ENCODE measurements at places on chromosomes 2 and 18.
A peak's percentile ranks its signal among the peaks of the same experiment; 100 is the strongest.

DNA sequence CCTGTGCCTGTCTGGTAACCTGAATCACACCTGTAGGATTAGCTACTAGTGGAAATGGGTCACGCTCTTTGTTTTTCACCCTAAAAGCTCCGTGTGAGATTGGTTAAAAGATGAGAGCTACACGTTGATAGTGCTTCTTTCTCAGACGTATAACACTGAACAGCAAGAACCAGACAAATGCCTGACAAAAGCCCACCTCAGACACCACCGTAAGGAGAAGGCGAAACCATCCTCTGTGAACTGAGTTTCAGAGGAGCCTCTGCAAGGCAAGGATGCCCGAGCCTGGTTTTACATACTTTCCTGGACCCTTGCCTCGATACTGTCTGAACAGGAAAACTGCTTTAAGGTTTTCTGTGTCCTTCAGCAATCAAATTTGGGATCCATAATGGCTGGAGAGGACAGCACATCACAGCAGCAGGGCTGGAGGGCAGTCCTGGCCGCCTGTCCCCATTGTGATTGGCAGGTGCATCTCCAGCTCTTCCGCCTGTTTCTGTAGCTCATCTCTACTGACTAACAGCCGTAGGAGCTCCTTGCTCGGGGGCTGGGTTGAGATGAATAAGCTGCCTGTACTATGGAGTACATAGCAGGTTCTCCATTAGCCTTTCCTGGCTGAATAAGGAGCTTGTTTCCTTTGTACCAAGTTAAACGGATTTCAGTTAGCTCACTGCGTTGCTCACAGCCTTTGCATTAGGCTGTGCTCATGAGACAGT is 155.5 kb downstream of the MYT1L start:
- no peak for DNase-seq

GRCh38 chr2:211867845-211868451 is 670.7 kb downstream of the ERBB4 start:
- no peak for DNase-seq

GRCh38 chr2:176484838-176485237 is 215.6 kb downstream of the MTX2 start:
- no peak for DNase-seq

DNA sequence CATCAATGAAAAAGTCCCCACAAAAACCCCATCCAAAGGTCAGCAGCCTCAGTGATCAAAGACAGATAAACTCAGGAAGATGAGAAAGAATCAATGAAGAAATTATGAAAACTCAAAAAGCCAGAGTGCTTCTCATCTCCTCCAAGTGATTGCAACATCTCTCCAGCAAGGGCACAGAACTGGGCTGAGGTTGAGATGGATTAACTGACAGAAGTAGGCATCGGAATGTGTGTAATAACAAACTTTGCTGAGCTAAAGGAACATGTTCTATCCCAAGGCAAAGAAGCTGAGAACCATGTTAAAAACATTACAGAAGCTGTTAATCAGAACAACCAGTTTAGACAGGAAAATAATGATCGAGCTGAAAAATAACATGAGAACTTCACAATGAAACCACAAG is 442.8 kb upstream of the SYT4 start:
- DNase-seq, result no peak

GRCh38 chr2:26859622-26860021 is 11.7 kb downstream of the DPYSL5 start:
- no peak for DNase-seq

DNA sequence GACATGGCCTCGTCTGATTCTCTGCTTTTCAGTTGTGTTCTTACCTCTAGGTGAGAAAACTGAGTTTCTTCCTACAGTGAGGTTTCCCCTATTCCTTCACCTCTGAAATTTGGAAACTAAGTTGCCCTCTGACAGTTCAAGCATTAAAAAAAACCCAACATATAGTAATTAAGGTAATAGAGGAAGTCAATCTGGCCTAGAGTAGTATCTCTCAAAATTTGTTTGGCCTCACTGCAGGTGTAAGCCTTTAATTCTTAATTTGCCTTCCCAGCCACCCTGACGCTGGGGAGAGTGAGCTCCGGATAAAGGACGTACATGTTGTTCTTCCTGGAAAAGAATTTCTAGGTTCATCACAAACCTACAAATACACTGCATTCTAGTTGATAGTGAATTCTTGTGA is 1.4 kb downstream of the CAD start:
- DNase-seq, result no peak

- peak; percentile 63 for DNase-seq
Observed at GRCh38 chr2:54570925-54571694, 115.0 kb downstream of the SPTBN1 start.

DNA sequence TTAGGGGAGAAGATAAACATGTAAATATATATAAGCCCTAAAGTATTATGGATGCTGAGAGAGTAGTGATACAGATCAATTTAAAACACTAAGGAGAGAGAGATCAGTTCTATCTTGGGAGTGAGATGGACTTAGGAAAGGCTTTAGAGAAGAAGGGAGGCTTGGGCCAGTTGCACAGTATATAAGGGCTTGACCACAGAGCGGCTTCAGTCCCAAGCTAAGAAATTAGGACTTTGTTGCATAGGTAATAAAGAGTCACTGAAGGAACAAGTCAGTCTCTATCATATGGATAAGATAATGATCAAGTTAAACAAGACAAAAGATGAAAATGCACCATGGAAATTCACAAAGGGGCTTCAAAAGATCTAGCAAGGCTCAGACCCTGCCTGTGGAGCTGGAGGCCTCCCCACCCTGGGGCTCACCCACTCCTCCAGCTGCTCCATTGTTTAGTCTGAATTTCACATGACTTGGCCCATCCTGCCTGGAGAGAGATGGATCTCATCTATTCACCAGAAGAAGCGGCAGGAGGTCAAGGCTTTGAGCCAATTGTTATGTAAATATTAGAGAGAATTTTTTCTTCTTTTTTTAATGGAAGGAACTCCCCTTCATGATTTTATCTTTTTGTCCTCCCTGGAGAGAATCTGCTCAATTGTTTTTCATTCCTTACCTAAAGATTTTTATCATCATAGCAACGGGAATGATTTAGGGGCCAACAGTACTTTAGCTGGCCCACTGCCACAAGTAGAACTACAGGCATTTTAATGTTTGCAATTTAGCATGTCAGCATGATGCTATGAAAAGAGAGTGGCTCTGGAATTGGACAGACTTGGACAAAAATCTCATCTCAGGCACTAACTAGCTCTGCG is 44.0 kb downstream of the GYPC start:
- DNase-seq, result no peak

GRCh38 chr18:12722731-12723130 is 19.9 kb downstream of the PSMG2 start:
- no peak for DNase-seq

GRCh38 chr18:33616556-33616955 is 38.5 kb downstream of the ASXL3 start:
- DNase-seq, result no peak

GRCh38 chr2:152583512-152584229 is 133.6 kb downstream of the PRPF40A start:
- DNase-seq, result no peak

DNA sequence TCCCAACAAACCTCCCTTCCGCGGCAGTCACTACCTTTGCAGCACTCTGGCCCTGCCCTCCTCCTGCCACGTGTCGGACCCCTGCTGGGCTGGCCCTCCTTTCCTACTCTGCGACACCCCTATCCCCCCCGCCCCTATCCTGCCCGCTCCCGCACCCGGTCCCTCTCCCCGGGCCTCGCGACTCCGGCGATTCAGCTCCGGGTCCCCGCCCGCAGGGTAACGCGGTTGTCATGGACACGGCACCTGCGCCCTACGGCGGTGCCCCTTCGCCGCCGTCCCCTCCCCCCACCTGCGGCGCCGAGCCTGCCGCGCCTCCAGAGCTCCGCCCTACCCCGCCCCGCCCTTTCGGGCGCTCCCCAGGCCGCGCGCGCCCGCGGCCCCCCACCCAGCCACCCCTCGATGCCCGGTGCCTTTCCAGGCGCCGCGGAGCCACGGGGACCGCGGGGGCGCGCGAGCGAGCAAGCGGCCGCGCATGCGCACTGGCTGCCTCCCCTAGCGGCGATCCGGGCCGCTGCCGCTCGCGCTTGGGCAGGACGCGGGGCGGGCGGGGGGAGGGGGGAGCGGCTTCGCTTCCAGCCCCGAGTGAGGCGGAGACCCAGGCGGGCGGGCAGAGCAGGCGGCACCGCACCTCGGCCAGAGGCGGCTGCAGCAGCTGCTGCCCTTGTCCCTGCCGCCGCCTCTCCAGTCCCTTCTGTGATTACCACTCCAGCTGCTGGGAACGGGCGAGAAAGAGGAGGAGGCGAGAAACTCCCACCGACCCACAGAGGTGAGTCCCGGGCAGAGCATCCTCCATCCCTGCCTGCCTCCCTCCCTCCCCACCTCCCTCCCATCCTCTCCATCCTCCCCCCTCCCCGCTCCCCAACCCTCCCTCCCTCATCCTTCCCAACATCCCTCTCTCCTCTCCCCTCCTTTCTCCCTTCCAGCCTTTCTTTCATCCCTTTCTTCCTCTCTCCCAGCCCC is at the start of gene CTNNA2:
TSS of gene CTNNA2 (plus strand) at position 610 of the 960 bp plus-strand sequence.
- DNase-seq, result no peak

GRCh38 chr2:133561045-133561852 is 7.0 kb downstream of the NCKAP5 start:
- no peak for DNase-seq

- no peak for DNase-seq
Observed at GRCh38 chr2:2318949-2319348, 12.1 kb downstream of the MYT1L start.

DNA sequence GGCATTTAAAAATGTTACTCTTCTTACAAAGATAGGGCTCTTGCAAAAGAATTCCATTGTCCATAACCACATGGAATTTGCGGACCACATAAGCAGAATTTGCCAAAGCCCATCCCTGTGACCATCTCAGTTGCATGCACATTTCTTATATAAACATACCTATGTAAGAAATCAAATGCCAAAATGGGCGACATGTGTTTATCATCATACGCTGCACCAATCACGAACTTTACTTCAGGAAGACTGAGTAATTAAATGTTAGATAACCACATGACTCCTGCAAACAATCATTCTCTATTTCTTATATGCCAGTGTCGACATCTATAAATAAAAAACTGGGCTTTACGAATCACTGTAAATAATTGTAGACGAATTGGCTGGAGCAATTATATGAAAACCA is 186.1 kb upstream of the RBMS1 start:
- DNase-seq, result no peak

DNA sequence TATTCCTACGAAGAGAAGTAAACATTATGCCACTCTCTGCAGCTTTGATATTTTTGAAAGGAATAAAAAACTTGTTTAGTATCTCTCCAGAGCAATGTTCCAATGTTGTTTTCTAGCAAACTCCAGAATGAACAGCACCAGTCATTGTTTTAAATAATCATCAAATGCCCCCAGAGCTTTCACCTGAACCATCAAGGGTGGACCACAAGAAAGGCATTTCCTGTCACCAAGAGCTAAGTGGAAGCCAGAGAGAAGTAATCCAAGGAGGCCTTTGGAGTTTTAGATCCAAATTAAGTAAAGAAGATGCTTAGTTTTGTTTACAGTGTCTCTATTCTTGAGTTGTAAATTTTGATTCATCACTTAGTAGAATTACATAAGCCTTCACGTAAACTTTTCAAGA is 559.0 kb downstream of the ARHGAP15 start:
- DNase-seq, result no peak

DNA sequence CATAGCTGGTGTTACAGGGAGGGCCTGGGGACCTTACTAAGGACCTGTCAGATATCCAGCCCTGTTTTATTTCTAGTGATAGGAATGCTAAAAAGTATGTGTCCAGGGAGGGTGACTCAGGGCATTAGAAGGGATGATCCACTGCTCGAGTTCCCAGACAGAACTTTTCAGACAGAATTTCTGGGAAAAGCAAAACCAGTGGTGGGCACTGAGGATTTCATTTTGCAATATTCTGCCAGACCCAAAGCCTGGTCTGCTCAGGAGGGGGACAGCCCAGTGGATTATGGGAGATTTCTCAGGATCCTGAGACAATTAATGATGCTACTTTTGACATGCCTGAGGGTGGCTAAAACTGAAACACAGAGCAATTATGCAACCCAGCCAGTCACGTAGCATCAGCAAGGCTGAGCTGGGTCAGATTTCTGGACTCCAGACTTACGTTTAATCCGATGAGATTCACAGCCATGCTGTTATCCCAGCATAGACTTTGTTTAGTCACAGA is 4.7 kb upstream of the KCNE4 start:
- no peak for DNase-seq

DNA sequence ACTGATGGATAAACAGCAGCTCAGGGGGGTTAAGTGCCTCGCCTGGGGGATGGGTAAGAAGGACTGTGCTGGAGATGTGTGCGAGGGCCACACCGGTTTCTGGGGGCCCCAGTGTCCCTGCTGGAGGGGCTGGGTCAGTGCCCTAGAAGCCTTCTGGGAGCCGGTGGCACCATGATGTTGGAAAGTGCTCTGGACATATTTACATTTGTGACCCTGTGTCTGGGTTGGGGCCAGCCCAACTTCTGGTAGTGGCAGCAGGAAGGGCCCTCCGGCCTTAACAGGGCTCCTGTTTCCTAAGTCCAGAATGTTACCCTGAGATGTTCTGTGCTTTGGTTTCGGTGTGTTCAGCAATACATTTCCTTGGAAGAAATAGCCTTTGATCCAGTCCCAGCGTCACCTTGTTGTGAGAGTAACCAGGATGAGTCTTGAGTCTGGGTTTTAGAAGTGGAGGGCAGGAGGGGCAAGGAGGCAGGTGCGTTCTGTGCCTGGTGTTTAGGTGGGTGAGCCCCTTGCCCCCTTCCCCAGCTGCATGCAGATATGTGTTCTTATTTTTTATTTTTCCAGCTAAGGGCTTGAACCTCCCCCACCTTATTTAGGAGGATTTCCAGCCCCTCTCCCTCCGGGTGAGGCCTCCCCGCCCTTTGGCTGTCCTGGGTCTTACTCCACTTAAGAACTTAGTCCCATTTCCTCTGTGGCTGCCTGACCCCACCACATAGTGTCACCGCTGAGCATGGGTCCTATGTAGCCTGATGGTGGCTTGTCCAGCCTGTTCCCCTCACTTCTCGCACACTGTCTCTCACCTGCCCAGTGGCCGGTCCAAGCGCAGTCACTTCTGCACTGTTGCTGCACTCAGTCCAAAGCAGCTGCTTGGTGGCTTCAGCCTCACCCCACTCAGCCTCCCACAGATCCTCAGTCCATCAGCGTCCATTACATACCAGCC is 132.7 kb upstream of the HS6ST1 start:
- no peak for DNase-seq

GRCh38 chr2:62577994-62578781 is 72.2 kb upstream of the TMEM17 start:
- DNase-seq, result no peak

Measured in T-helper 9 cell (primary cell).